Stimulated activated CD8-positive, alpha-beta memory T cell treated with anti-CD3 and anti-CD28 coated beads, Interleukin-4, amount 100 ng/mL, for 4 hours (primary cell): ENCODE measurements at places on chromosomes 7 and 10.

GRCh38 chr7:102471791-102472125 is 7.0 kb downstream of the POLR2J start:
- DNase-seq = no peak

DNA sequence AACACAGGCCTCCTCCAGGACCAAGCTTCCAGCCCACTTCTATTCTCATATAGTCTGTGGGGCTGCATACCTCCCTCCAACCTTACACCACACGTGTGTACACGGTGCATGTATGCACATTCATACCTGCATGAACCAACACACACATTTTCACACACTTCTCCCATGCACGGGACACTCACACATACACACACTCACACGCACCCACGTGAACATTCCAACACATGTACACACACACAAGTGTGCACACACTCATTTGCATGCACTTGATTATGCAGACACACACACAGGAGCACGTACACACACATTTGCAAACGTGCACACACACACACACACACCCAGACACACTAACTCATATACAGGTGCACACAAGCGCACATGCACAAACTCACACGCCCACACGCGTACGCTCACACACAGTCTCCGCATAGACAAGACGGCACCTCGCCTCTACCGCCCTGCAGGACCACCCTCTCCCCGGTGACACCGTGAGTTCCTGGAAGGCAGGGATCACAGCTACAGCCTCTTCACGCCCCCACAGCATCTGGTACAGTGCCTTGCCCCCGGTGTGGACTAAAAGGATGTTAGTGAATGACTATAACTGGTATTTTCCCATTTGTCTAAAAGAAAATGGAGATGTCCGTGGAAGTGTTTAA is 263.8 kb downstream of the PTPRN2 start:
- no peak for DNase-seq

DNA sequence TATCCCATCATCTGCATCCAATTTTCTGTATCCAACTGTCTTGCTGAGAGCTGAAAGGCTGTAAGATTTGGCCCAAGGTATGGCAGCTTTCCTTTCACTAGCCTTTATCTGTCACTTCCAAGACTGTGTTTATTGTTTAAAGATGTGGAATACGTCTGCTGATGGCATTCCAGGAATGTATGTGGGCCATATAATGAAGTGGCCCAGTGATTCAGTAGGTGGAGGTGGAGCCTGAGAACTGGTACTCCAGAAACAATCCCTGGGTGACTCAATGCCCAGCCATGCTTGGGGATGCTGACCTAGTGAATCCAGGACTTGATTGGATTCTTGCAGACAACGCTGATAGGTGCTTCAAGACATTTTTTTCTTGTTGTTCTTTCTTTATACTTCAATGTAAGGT is 13.5 kb downstream of the NEUROD6 start:
- no peak for DNase-seq

GRCh38 chr10:106910666-106911065 is 253.8 kb downstream of the SORCS1 start:
- no peak for DNase-seq

DNA sequence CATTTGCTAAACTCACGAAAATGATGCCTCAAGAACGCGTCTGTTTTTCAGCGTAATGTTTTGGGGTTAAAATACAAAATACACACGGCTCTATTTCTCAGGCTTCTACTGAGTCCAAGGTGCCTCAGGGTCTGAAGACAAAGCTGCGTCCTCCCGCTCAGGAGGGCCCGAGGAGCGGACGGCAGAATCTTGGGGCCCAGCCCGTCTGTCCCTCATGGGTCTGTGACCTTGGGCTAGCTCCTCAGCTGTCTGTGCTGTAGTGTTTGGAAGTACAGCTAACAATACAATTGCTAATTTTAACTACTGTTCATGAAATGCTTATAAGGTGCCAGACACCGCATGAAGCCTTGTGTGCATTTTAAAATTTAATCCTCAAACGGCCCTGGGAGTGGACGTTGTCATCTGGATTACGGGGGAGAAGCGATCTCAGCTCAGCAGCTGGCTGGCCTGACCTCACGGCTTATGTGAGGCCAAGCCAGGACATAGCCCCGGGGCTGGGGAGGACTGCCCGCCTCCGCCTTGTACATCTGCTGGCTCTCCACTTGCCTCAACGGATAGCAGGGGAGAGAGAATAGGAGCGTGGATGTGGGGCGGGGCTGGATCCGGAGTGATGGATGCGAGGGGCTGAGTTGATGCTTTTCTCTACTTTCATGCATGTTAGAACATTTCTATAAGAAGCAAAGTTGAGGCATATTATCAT is 357.4 kb downstream of the GLRX3 start:
- DNase-seq = no peak

DNA sequence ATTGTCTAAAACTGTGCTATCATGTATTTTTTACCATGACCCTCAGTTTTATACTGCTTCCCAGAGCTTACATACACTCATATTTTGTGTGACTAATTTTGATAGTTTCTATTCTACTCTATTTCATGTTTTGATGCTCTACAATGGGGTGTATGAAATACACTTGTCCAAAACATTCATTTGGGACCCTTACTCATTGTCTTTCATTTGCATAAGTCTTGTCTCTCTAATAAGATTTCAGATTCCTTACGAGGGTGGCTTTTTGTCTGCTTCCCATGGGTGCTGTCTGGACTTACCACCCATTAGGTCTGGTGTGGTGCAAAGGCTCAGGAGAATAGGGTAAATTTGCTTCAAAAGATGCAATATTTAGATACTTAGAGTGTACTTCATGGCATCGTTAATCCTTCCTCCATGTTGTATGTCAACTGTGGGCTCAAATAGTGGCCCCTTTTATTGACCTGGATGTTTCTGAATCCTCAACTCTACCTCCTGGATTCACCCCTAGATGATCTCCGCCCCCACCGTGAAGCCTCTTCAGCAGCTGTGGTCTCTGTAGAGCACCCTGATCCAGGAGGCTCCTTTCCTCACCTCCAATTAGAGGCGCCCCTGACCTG is 3.6 kb upstream of the GIMAP5 start:
- DNase-seq = no peak

- DNase-seq = no peak
Measured at GRCh38 chr7:6121141-6121540, 90.0 kb downstream of the ANKRD61 start.
